ENCODE measurements at places on chromosomes 12 and 14.

DNA sequence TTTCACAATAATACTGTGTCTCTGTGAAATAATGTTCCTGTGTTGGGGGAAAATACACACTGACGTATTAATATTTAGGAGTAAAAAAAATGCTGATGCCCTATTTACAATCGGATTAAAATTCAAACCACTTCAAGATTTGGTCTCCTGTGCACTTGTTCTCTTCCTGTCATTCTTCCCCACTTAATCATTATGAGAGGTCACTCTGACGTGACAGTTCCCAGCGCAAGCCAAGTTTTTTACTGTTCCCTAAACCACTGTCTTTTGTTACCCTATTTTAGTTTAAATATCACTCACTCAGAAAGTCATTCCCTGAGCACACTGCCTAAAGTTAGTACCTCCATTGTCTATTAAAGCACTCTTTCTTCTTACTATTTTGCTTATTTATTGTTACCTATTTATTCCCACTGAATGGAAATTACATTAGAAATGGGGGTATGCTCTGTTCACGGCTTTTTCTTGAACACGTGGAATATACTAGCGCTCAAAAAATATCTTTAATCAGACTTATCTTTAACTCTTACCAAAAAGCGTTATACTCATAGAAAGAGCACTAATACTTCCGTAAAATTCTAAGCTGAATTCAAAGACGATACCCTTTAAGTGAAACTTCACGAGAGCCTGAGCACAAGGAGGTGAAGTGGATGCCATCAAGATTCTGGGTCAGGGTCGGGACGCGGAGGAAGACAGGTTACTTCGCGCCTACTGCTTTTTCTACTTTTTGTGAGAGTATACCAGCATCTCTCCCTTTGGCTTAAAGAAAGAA lies 670 bp upstream of the PSMA3 start:
- no peak for DNase-seq

- peak; percentile 86 for DNase-seq
These were observed 487.9 kb downstream of the PCNX1 start for GRCh38 chr14:71395151-71395604.

DNA sequence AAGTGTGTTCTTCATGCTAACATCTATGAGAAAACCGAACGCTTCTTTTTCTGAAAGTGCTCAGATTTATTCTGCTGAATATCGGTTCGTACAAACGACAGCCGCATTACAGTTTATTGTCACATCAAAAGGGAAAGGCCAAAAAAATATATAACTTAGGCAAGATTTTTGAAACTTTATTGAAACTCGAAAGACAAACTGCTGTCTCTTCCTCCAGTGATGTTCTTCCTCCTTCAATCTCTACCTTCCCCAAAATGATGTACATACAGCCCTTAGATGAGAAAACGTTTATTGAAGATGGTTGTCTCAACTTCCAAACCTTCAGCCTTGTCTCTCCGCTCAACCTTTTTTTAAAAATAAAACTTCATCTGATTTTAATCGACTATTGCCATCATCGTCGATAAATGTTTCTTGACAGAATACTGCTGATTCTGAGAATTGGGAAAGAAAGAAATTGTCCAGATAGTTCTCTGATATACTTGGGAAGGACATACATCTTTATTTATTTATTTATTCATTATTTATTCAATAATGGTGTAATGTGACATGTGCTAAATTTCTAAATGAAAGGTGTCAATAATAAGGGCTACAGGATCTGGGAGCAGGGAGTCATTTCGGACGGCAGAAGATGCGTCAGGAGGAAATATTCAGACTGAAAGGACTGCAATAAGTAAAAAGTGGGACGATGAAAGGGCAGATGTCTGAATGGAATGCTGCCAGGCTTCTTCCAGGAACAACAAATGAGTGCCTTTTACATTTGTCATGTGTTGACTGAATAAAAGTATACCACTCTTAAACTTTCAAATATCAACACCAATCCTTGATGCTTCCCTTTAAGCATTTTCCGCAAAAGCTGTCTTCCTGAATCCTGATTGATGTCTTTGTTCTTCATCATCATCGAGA lies 817 bp upstream of the MDM1 start:
- DNase-seq = peak; percentile 60

GRCh38 chr14:37150414-37150813 lies 22.0 kb downstream of the SLC25A21 start:
- DNase-seq = peak; percentile 55

DNA sequence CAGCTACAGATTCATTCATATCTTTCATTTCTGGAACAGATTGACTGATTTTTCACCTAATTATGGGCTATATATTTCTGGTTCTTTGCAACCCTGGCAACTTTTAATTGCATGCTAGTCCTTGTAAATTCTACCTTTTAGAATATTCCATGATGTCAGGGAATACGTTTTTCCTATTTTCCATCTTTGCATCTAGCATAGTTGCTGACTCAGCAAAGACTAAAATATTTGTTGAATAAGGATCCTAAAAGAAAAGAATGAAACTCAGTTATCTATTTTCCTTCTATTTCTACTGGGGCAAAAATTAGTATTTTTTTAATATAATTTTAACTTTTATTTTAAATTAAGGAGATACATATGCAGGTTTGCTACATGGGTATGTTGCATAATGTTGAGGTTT lies 438.3 kb downstream of the GXYLT1 start:
- DNase-seq = no peak

- DNase-seq = peak; percentile 62
These were observed 75.2 kb upstream of the FBRSL1 start for GRCh38 chr12:132414634-132415326.

- DNase-seq = no peak
These were observed 69.5 kb downstream of the CLMN start for GRCh38 chr14:95250140-95250769.

GRCh38 chr14:72680853-72681640 lies 212.9 kb downstream of the DPF3 start:
- no peak for DNase-seq

DNA sequence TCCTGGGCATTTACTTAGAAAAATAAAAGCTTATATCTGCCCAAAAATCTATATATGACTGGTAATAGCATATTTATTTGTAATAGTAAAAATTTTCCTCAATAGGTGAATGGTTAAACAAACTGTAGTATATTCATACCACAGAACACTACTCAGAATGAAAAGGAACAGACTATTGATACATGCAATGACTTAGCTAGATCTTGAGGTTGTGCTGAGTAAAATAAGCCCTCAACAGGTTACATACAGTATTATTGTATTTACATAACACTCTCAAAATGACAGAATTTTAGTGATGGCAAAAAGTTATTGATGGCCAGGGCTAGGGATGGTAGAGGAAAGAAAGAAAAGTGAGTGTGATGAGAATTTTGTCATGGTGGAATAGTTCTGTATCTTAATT lies 178.4 kb downstream of the BMP4 start:
- DNase-seq = no peak

- DNase-seq = no peak
These were observed 32.8 kb downstream of the MIA2 start for GRCh38 chr14:39266525-39266870.

DNA sequence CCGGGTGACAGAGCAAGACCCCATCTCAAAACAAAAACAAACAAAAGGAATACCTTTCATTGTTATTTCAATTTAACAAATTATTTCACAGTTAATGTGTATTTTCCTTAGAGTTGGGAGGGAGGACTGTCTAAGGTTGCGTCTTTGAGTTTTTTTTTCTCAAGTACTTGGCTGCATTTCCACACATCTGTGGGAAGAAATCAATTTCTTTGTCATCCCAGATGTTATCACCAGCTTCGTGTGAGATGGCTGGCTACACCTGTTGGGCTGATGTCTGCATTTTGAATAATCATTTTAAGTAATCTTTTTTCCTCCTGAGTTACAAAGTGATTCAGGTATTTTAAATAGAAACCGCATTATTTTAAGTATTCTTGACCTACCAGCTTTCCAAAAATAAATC lies 59.4 kb downstream of the EML1 start:
- no peak for DNase-seq

GRCh38 chr12:66881386-66881785 lies 202.5 kb upstream of the GRIP1 start:
- DNase-seq = no peak

- DNase-seq = peak; percentile 59
These were observed 38.7 kb downstream of the SH2B3 start for GRCh38 chr12:111444314-111444924.

DNA sequence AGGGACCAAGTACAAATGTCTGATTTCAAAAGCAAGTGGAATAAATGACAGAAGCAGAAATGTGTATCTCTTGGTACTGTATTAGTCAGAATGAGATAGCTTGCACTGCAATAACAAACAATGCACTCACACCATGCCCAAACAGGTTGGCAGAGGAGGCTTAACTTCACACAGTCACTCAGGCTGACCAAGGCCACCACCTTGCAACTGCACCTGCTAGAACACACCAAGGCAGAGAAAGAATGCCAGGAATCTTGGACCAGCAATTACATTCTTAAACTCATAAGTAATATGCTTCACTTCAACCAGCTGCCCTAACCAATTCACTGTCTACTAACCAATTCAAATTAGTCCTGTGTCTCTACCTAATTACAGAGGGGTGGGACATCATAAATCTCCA lies 378.3 kb downstream of the BCL11B start:
- DNase-seq = no peak

- DNase-seq = peak; percentile 86
These were observed at the start of gene C1RL for GRCh38 chr12:7108796-7109571. Gene C1RL (minus strand): TSS chr12:7109214. CDS start chr12:7109180, 34 bp downstream.

- no peak for DNase-seq
These were observed 47.2 kb downstream of the PUS7L start for GRCh38 chr12:43711348-43711747.

- no peak for DNase-seq
These were observed 36.4 kb downstream of the TMEM121 start for GRCh38 chr14:105562713-105563346.

DNA sequence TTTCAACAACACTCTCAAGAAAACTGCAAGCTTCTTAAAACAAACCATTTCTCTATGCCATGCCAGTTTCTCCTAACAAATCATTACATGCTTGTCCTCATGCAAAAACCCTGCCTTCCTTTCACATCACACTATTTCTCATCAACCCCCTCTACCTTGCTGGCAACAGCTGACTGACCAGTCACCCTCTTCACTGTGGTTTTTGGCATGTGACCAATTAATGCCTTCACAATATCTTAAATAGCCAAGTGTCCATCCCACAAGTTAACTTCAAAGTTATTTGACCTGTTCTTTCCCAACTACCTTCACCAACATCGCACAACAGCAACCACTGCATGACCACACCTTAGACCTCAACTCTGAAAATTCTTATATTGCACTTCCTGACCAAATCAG lies 159.6 kb downstream of the CEP128 start:
- DNase-seq = peak; percentile 6

DNA sequence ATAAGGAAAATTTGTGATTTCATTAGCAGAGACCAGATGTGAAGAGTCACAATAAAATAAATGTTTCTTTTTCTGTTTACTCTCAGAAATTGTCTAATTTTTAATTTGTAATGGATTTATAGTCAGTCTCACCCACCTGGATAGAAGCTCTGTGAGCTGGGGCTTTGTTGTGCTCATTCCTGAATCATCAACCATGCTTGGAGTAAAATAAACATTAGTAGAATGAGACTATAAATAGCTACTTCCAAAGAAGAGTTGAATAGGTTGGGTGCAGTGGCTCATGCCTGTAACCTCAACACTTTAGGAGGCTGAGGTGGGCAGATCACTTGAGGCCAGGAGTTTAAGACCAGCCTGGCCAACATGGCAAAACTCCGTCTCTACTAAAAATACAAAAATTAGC lies 185.3 kb upstream of the FBXO33 start:
- DNase-seq = no peak
